ENCODE measurements at places on chromosomes 4 and X. TPM values are rescaled to one million over a fixed set of nuclear protein-coding genes. Genes with fewer than 3 reads are reported as not detected.
A peak's percentile ranks its signal among the peaks of the same experiment; 100 is the strongest.

The COX7B gene
- total RNA-seq = 150 TPM

The FABP2 gene
- not detected for total RNA-seq

The GPC4 gene
- total RNA-seq = 11.2 TPM

The MAGED4B gene
- total RNA-seq = 17.8 TPM

The NLGN3 gene
- total RNA-seq = not detected

The DCAF16 gene
- total RNA-seq = 15.6 TPM

The PNMA5 gene
- not detected for total RNA-seq

The NR0B1 gene
- total RNA-seq = 0.78 TPM

The HEPH gene
- 2.3 TPM for total RNA-seq

The MAGEA9B gene
- not detected for total RNA-seq

The SPATA4 gene
- total RNA-seq = not detected

The HSD17B13 gene
- 19.7 TPM for total RNA-seq

DNA sequence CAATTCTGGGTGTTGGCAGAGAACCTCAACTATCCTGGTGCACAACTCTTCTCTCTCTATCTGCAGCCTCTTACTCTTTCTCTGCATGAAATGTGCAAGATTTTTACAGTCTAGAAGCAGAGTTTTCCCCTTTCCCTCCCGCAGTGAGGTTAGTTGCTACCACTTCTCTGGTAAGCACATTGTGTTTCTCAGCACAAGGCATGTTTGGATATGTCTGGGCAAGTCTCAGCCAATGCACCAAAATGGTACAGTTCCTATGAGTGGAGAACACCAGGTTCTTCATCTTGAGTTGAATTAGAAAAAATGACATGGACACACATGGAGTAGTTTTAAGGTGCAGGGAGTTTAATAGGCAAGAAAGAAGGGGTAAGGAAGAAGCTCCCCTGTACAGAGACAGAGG is 187.0 kb downstream of the CCNG2 start:
- H3K27me3 ChIP-seq = no peaks in the 10 kb centered on the region
- no peaks in the 10 kb centered on the region for H3K36me3 ChIP-seq
- H3K4me1 ChIP-seq = no peaks in the 10 kb centered on the region
- DNase-seq = no peak
- no peak overlapping the region for H3K4me3 ChIP-seq
- H3K27ac ChIP-seq = no peak overlapping the region

DNA sequence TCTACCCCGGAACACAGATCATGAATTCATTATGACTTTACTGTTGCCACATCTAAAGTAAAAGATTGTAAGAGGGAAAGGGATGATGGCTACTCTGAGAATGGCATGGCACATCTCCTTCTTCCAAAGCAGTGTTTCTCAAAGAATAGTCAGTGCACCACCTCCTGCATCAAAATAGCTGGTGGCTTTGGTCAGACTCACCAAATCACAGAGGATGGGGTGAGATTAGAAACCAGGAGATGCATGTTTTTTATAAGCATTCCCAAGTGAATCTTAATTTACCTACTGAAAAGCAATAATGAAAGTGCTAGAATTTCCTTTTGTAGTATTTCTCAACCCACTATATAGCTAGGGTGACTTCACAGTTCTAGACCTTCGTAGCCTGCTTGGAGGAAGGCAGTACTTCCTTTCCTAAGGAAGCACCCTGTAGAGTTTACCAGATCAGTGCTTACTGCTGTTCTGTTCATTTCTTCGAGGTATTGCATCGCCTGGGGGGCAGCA is 340.8 kb upstream of the KLF3 start:
- peaks cover 21% of the 10 kb centered on the region for H3K4me1 ChIP-seq
- H3K27ac ChIP-seq = no peak overlapping the region
- H3K27me3 ChIP-seq = no peaks in the 10 kb centered on the region
- H3K36me3 ChIP-seq = no peaks in the 10 kb centered on the region
- no peak overlapping the region for H3K4me3 ChIP-seq
- DNase-seq = no peak

GRCh38 chr4:5887361-5888221 is 5.3 kb downstream of the CRMP1 start:
- no peak for DNase-seq
- H3K27ac ChIP-seq = no peak overlapping the region
- H3K4me1 ChIP-seq = peaks cover 25% of the 10 kb centered on the region
- peaks cover 34% of the 10 kb centered on the region for H3K27me3 ChIP-seq

GRCh38 chr4:43693876-43694275 is 754.7 kb downstream of the KCTD8 start:
- H3K27ac ChIP-seq = no peak overlapping the region
- no peak for DNase-seq
- H3K36me3 ChIP-seq = no peaks in the 10 kb centered on the region

DNA sequence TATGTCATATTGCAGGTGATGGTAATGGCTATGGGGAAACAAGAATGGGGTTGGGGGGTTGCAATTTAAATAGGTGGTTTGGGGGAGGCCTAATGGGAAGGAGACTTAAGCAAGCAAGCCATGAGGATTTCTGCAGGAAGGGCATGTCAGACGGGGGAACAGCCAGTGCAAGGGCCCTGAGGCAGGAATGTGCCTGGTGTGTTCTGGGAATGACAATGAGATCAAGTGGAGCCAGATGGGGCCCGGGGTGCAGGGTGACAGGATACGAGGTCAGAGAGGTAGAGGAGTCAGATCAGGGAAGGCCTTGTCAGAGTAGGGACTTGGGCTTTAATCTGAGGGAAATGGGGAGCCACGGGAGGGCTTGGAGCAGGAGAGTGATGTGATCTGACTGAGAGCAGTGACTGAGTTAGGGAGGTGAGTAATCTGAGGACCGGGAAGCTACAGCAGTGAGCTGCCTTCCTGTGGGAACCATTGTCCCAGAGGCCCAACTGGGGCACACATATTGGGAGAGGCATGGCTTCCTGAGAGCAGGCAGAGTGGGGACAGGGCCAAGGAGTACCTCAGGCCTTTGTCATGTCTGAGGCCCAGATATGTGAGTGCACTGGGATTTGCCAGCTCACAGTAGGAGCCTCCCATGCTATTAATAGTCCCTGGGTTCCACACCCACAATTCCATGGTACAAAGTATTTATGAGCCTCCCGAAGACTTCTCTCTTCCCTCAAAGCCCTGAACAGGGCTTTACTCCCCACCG is 139.8 kb downstream of the BCOR start:
- peaks cover 10% of the 10 kb centered on the region for H3K4me1 ChIP-seq
- H3K27me3 ChIP-seq = no peaks in the 10 kb centered on the region
- no peaks in the 10 kb centered on the region for H3K36me3 ChIP-seq
- no peak overlapping the region for H3K4me3 ChIP-seq

- no peak overlapping the region for H3K27ac ChIP-seq
- H3K27me3 ChIP-seq = no peaks in the 10 kb centered on the region
- H3K36me3 ChIP-seq = peaks cover 17% of the 10 kb centered on the region
- H3K4me1 ChIP-seq = peaks cover 7% of the 10 kb centered on the region
- DNase-seq = no peak
Measured at GRCh38 chr4:185638548-185639301, 103.4 kb upstream of the PDLIM3 start.

- H3K4me1 ChIP-seq = no peaks in the 10 kb centered on the region
- H3K27ac ChIP-seq = no peak overlapping the region
- no peaks in the 10 kb centered on the region for H3K27me3 ChIP-seq
- no peak for DNase-seq
Measured at GRCh38 chrX:154840856-154841255, 6.4 kb upstream of the SMIM9 start.

DNA sequence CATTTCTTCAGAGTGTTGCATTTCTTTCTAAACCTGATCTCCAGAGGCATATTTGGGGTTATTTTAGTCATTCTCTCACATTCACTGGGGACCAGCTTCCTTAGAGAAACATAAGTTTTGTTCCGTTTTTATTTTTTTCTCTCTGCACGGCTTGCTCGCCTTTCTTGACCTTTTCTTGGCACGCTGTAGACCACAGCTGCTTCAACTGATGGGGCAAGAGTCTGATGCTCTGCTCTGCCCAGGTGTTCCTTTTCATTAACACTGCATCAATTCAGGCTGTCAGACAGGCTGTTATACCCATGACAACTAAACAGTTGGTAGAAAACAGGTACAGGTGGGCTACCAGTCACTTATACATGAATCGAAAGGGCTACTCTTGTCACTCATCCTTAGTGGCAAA is 682.2 kb upstream of the DIAPH2 start:
- DNase-seq = no peak
- H3K27me3 ChIP-seq = no peaks in the 10 kb centered on the region
- no peak overlapping the region for H3K27ac ChIP-seq
- no peak overlapping the region for H3K4me3 ChIP-seq

DNA sequence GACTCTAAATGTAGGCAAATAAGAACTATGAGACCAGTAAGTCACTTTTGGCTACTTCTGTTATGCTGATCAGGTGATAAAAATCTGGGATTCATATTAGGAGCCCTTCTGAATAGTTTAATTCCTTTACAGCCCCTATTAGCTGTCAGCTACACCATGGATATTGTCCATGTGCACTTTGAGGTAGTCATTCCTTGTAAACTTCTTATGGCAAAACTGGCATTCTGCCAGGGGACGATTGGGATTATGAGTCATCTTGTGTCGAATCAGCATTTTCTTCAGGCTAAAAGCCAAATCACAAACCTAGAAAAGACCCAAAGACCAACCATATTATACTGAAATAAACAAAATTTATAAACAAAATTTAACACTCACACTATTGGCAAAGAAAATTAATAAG is 227.6 kb downstream of the PRDM5 start:
- no peak overlapping the region for H3K4me3 ChIP-seq
- peak; percentile 13 for DNase-seq
- H3K27ac ChIP-seq = no peak overlapping the region
- H3K4me1 ChIP-seq = peaks cover 4% of the 10 kb centered on the region
- H3K36me3 ChIP-seq = no peaks in the 10 kb centered on the region
- no peaks in the 10 kb centered on the region for H3K27me3 ChIP-seq

DNA sequence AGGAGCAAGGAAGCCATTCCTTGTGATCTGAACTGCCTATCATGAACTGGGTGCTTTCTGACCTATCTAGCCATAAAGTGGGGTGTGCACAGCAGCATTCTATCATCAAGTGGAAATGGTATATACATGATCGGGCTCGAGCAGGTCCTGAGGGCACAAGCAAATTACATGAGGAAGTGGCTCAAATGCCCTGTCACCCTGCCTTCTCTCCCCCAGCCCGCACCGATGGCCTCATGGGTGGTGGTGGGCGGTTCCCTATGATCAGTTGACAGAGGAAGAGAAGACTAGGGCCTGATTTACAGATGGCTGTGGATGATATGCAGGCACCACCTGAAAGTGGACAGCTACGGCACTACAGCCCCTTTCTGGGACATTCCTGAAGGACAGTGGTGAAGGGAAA is 46.3 kb upstream of the BCLAF3 start:
- no peak overlapping the region for H3K4me3 ChIP-seq
- H3K36me3 ChIP-seq = no peaks in the 10 kb centered on the region

- H3K36me3 ChIP-seq = no peaks in the 10 kb centered on the region
- H3K4me3 ChIP-seq = no peak overlapping the region
- DNase-seq = no peak
- no peak overlapping the region for H3K27ac ChIP-seq
Measured at GRCh38 chr4:55498051-55498450, 48.7 kb downstream of the CLOCK start.

GRCh38 chr4:23680671-23681518 is 209.0 kb downstream of the PPARGC1A start:
- no peak for DNase-seq
- no peak overlapping the region for H3K27ac ChIP-seq
- H3K4me1 ChIP-seq = no peaks in the 10 kb centered on the region
- no peaks in the 10 kb centered on the region for H3K27me3 ChIP-seq
- no peaks in the 10 kb centered on the region for H3K36me3 ChIP-seq
- no peak overlapping the region for H3K4me3 ChIP-seq

DNA sequence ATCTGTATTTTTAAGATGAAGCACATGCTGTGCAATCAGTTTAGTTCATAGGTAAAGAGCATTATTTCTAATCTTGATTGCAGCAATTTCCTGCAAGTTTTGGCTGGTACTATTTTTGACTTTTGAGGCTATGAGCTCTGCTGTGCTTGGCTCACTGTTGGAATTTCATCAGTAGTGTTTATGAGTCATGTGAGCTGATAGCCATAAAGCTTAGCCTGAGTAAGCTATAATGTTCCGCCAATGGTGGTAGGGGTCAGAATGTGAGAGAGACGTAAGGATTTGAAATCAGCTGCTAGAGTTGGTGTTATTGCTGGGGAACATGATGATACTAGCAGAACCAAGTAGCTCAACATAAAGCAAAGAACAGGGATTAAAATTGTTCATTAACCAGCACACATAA is 590.9 kb upstream of the GNPDA2 start:
- H3K27ac ChIP-seq = no peak overlapping the region
- H3K4me3 ChIP-seq = no peak overlapping the region
- no peaks in the 10 kb centered on the region for H3K27me3 ChIP-seq
- no peak for DNase-seq
- no peaks in the 10 kb centered on the region for H3K36me3 ChIP-seq

GRCh38 chr4:14607578-14607977 is 394.7 kb upstream of the CPEB2 start:
- no peaks in the 10 kb centered on the region for H3K4me1 ChIP-seq
- H3K27ac ChIP-seq = no peak overlapping the region
- no peaks in the 10 kb centered on the region for H3K36me3 ChIP-seq
- DNase-seq = no peak
- H3K4me3 ChIP-seq = no peak overlapping the region
- no peaks in the 10 kb centered on the region for H3K27me3 ChIP-seq

GRCh38 chrX:133495464-133496391 is 80.4 kb upstream of the GPC4 start:
- no peak overlapping the region for H3K4me3 ChIP-seq
- no peak overlapping the region for H3K27ac ChIP-seq
- no peaks in the 10 kb centered on the region for H3K36me3 ChIP-seq
- DNase-seq = peak; percentile 41
- H3K27me3 ChIP-seq = no peaks in the 10 kb centered on the region

GRCh38 chr4:10173754-10174749 is 57.5 kb upstream of the WDR1 start:
- DNase-seq = peak; percentile 78
- no peaks in the 10 kb centered on the region for H3K27me3 ChIP-seq
- H3K4me3 ChIP-seq = no peak overlapping the region
- H3K27ac ChIP-seq = no peak overlapping the region
- peaks cover 17% of the 10 kb centered on the region for H3K4me1 ChIP-seq

- no peak overlapping the region for H3K4me3 ChIP-seq
- H3K27ac ChIP-seq = no peak overlapping the region
- no peaks in the 10 kb centered on the region for H3K36me3 ChIP-seq
- no peaks in the 10 kb centered on the region for H3K27me3 ChIP-seq
- no peak for DNase-seq
Measured at GRCh38 chrX:95950679-95951078, 734.0 kb upstream of the DIAPH2 start.

- no peak for DNase-seq
- H3K27me3 ChIP-seq = no peaks in the 10 kb centered on the region
- H3K4me1 ChIP-seq = no peaks in the 10 kb centered on the region
- no peaks in the 10 kb centered on the region for H3K36me3 ChIP-seq
- no peak overlapping the region for H3K4me3 ChIP-seq
- H3K27ac ChIP-seq = no peak overlapping the region
Measured at GRCh38 chrX:112056476-112056875, 26.1 kb downstream of the TRPC5 start.

All from body of pancreas (tissue), 4 donors.